Stimulated activated CD4-positive, alpha-beta T cell treated with anti-CD3 and anti-CD28 coated beads, Interleukin-1b, Interleukin-23, amount 100 ng/mL, for 4 hours (primary cell): ENCODE measurements at places on chromosomes 12 and 14.

GRCh38 chr14:50366589-50366988 is 30.1 kb downstream of the CDKL1 start:
- no peak for DNase-seq

DNA sequence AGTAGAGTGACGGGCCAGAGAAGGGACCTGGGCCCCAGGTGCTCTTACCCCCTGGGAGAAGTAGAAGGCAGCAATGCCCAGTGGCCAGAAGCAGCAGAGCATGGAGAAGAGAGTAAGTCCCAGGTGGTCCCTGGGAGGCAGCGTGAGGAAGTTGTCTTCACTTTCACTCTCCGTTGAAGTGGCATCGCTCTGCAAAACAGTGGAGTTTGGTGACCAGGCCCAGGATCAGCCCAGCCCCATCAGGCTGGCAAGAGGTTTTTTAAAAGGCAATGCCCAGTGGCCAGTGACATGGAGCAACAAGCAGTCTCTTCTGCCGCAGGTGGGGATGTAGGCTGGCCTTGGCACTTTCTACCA is 18.2 kb downstream of the SYNDIG1L start:
- DNase-seq = no peak

GRCh38 chr14:95311752-95312151 is 8.0 kb downstream of the CLMN start:
- DNase-seq = no peak

- no peak for DNase-seq
Observed at GRCh38 chr14:58138031-58138713, 13.8 kb downstream of the ARMH4 start.

DNA sequence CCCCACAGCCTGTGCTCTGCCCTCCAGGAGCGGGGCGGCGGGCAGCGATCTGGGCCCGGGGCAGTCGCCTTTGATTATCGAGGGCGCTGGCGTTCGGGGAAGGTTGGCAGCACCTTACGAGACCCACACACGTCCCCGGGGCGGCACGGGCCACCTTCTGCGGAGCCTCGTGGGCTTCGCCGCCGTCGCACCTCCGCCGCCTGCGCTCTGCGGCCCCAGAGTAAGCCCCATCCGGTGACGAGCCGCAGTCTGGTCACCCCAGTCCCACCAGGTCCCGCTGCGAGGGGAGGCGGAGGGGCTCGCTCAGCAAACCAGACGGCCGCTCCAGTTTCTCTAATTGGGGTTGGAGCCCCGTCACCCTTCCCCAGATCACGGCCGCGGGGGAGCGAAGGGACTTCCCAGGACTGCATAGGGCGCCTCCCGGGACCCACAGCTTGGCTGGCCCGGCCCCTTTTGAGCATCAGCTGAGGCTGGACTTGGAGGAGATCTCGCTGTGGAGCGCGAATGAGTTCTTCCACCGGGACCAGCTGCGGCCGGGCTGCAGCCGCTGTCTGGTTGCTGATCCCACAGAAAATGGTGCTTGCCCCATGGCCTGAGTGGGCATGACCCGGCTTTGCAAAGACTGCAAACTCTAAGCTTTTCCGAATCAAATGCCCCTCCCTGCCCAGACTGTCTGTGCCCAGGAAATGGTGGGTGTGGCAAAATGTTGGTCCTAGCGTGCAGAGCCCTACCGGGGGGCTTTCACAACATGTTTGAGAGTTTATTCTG is 560 bp downstream of the LGALS3 start:
- peak; percentile 49 for DNase-seq

DNA sequence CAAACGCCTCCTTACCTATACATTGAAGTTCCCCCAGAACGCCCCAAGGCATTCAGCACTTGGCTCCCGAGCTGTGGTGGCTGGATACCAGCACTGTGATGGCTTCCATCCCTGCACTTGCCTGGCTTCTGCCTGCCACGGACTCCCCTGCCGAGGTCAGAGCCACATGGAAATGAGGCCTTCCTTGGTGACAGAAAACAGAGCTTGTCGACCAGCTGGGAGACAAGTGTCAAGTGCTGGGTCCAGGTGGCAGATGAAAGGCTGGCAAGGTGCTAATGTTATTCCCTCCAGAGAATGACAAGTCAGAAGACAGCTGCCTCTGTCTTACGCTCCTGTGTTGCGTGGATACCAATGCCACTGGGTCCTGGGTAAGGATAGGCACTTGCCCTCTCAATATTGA is 26.2 kb upstream of the GNG2 start:
- DNase-seq = no peak

- DNase-seq = no peak
Observed at GRCh38 chr14:54502602-54503001, 7.1 kb upstream of the CGRRF1 start.

- DNase-seq = no peak
Observed at GRCh38 chr14:58912287-58912686, 274.5 kb downstream of the DACT1 start.

- peak; percentile 57 for DNase-seq
Observed at GRCh38 chr12:51368640-51369517, 22.3 kb downstream of the GALNT6 start.

GRCh38 chr12:63844391-63845341 is at the start of gene SRGAP1:
Gene SRGAP1 (plus strand): TSS chr12:63844700. CDS start chr12:63844817, 117 bp downstream.
- no peak for DNase-seq

GRCh38 chr12:122420471-122421162 is 1.9 kb downstream of the CLIP1 start:
- no peak for DNase-seq

- no peak for DNase-seq
Observed at GRCh38 chr12:113472191-113473121, 785 bp upstream of the LHX5 start.

DNA sequence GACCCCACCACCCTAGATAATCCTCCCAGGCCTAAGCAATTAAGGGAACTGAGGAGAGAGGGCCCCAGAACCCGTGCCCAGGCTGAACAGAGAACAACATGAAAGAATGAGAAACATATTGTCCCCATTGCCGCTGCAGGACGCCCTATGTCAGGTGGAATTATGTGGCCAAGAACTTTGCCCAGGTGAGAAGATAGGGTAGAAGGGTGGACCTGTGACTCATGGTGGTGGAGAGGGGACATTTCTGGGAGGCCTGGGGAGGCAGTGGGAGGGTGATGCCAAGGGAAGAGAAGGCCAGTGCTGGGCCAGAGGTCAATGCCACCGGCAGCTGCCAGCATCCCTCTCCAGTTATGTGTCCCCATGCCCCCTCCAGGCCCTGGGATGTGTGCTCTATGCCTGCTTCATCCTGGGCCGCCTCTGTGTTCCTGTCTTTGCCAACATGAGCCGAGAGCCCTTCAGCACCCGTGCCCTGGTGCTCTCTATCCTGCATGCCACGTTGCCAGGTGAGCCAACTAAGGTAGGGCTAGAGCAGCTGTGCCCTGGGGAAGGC is 15.5 kb downstream of the SOAT2 start:
- no peak for DNase-seq

DNA sequence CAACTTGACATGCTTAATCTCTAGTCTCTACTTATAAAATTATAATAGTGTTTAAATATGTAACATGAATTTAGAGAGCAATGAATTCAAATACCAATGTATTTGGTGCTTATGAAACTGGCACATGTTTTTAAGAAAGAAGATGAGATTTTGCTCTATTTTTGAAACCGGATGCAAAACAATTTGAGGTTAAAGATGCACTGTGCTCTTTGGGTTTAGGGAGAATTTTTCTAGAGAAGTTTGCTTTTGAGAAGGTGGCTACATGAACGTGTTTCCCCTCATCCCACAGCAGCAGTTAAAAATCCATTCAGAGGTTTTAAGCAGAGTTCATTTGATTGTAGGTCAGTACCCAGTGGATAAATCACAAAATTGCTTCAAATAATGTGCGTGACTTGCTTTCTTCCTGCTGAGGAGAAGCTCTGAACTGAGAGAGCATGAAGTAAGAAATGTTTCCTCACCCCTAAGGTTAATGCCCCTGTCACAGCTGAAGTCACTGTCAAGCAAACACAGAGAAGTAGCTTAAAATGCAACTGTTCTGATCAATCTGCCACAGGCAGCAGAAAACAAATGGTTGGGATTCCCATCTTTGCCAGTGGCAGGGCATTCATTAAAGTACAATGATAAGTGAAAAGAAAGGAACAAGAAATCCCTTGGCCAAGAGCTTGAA is 241.9 kb upstream of the SYT1 start:
- no peak for DNase-seq

- peak; percentile 32 for DNase-seq
Observed at GRCh38 chr12:7460375-7461259, 16.7 kb upstream of the CD163L1 start.

GRCh38 chr12:121939992-121940766 is 21.8 kb downstream of the CFAP251 start:
- no peak for DNase-seq

DNA sequence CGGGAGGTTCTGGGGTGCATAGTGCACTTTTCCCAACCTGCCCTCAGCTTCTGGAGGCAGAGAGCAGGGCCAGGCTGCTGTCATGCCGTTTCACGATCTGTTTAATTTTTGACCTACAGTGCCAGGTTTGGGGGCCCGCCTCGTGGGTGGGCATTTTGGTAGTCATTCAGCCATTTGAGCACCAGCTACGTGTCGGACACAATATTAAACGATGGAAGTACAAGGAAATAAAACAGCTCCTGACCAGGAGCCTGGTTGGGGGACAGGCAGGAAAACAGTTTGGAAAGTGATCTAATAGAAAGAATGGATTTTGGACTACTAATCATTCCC is 708 bp downstream of the FNTB start:
- no peak for DNase-seq

- DNase-seq = no peak
Observed at GRCh38 chr14:94120667-94121340, 8.6 kb downstream of the IFI27L2 start.

DNA sequence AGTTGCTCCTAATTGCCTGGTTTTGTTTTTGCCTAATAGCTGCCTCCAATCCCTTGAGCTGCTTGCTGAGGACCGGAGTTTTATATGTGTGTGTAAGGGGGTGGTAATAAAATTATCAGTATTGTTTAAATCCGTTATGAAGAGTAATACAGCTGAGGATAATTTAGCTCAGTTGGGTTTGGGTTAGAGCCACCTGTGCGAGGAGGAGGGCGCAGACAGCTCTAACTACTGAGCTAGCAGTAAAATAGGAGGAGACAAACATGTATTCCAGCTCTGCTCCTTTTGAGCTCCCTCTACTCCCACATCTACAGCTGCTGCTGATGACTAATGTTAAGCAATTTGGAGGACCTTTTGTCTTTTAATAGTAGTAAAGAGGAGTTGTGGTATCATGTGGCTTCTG is 61.5 kb downstream of the SPATS2 start:
- no peak for DNase-seq

DNA sequence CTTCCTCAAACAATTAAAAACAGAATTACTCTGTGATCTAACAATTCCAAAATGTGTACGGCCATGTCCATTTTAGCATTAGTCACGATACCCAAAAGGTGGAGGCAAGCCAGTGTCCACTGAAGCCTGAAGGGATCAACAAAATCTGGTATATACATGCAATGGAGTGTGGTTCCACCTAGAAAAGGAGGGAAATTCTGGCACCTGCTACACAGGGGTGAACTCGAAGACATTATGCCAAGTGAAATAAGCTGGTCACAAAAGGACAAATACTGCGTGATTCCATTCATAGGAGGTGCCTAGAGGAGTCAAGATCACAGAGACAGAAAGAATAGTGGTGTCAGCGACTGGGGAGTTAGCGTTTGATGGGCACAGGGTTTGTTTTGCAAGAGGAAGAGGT is 331.4 kb downstream of the MED13L start:
- DNase-seq = no peak

- DNase-seq = no peak
Observed at GRCh38 chr12:5971194-5971850, 26.3 kb upstream of the ANO2 start.

GRCh38 chr12:127803545-127803944 is 463.4 kb upstream of the TMEM132C start:
- DNase-seq = no peak

DNA sequence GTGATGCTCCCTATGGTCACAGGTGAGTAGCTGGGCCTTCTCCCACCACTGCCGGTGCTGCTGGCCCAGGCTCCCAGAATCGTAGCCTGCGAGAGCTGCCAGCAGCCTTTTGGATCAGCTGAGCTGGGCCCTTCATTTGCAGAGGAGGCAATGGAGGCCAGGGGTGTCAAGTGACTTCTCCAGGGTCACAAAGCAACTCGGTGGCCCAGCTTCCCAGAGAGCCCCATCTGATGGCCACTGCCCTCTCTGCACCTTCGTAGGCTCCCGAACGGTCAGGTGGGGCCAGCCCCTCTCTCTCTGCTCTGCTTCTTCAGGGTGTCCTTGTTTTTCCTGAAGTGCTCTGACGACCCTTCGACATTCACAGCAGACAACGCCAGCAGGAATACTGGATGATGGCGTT is 4.6 kb downstream of the KRT80 start:
- DNase-seq = no peak

- no peak for DNase-seq
Observed at GRCh38 chr12:15629108-15629507, 160.1 kb downstream of the EPS8 start.

DNA sequence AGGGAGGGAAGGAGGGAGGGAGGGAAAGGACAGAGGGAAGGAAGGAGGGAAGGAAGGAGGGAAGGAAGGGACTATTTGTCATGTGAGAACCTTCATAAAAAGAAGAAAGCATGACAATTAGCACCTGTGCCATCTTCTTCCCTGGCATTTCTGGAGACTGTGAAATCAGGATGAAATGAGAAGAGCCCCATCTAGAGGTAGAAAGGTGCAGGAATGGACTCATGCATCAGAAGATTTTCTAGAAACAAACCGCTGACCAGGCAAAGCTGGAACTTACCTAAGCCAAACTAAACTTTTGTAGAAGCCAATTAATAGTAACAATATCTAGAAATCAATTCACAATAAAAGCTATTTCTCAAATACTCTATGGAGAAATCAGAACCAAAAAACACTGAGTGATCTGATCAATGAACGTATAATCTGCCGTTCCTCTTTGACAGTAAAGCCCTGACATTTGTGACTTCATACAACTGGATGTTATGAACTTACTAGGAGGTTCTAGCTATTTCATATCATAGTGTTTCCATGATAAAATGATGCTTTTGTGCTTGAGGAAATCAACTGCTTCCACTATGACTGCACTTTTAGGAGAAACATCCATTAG is 24.4 kb upstream of the CRACR2A start:
- DNase-seq = no peak

GRCh38 chr14:61516964-61517653 is 178.2 kb upstream of the HIF1A start:
- no peak for DNase-seq

DNA sequence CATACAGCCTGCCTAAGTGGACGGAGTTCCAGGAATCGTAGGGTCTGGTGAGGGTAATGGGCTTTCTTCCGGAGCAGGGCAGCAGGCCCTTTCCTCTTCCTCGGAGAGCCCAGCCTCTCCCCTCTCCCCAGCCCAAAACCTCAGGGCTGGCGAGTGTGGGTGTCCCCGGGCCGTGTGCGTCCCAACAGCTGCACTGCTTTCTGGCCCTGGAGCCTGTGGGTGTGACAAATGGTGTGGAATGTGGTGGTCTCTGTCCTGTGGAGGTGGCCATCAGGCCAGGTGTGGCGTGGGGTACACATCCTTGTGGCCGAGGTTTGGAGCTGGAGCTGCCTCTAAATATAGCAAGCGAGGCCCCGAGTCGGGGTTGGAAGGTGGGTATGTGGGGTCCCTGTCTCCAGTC is 8.5 kb downstream of the ORAI1 start:
- DNase-seq = no peak

- DNase-seq = no peak
Observed at GRCh38 chr14:52901357-52901980, 49.4 kb downstream of the FERMT2 start.

- DNase-seq = no peak
Observed at GRCh38 chr14:104400355-104400754, 179.2 kb upstream of the C14orf180 start.
